NCI-H748 treated with DMSO at 0.1 percent for 48 hours (cell line): ENCODE measurements at places on chromosomes 1 and 21.

GRCh38 chr1:35278886-35279554 lies 10.5 kb downstream of the ZMYM4 start:
- no peak for DNase-seq

DNA sequence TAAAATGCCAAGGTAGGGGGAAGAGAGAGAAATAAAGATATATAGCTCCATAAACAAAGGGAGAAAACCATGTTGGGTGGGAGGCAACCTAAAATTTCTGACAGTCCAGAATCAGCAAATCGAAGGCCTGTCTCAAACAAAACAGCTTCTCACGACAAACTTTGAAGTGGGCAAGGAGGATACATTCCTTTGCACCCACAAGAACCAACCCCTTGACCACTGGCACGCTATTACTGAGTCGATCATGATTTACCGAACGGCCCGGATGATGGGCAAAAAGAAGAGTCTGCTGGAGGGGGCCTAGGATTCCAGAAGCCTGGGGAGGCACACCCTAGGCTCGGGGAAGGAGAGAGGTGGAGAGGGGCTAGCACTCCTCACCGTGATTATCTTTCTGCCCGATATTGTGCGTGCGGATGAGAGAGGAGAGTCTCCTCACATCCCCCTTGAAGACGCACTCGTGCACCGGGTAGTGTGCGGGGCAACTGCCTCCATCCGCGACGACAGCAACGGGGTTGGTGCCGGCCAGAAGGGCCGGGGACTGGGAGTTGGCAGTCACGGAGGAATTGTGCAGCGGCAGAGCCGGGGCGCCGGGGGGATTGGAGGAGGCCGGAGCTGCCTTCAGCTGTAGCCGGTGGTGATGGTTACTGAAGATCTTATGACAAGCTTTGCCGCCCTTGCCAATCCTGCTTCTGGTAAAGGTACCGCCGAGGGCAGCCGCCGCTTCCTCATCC lies 756 bp downstream of the ANKRD13C start:
- DNase-seq = peak; percentile 29

GRCh38 chr1:193325042-193325441 lies 138.6 kb upstream of the B3GALT2 start:
- no peak for DNase-seq

DNA sequence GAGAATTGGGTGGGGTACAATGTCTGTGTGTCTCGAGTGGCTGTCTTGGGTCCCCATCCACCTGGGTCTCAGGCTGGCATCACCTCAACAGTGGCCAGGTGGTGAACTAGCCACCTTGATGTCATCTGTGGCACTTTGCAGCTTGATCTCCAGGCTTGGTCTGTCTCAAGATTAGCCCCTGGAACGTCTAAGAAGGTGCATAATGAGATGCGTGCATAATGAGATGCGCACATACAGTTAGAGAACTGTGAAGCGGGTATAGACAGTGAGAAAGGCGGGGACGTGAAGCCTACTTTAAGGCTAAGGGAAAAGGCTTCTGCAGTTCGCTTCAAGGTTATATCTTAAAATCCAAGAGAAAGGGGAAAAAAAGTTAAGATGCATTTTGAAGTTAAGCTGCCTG lies 98.7 kb downstream of the WDR4 start:
- no peak for DNase-seq

- no peak for DNase-seq
Measured at GRCh38 chr1:27602462-27603308, 1.3 kb downstream of the AHDC1 start.

GRCh38 chr1:36464605-36465393 lies 615 bp upstream of the MRPS15 start:
- DNase-seq = peak; percentile 25

GRCh38 chr1:39672551-39672947 lies 642 bp upstream of the NT5C1A start:
- DNase-seq = no peak

- DNase-seq = no peak
Measured at GRCh38 chr1:19070197-19070651, 113.7 kb upstream of the IFFO2 start.

DNA sequence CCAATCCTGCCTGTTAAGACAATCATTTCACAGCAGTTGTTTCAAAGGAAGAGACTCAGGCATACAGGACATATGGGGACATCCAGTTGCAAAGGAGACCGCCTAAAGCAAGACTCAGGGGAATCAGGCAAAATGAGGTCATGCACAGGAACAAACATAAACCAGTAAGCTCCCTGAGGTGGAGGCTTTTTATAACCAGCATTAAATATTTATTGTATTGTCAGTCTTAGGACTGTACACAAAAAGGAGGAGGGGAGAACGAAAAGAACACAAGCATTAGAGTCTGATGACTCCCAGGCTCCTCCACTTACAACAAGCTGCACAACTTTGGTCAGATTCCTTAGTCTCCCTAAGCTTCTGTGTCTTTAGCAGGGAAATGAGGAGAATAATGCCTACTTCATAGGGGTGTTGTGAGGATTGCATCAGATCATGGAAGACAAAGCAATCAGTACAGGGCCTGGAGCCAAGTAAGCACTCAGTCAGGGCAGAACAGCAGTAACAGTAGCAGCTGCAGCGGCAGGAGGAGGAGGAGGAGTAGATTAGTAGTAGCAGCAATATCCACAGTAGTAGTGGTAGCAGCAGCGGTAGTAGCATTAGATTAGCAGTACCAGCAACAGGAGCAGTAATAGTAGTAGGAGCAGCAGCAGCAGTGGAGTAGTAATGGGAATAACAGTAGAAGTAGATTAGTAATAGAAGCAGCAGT lies 54.2 kb upstream of the SPATA6 start:
- DNase-seq = peak; percentile 75

- DNase-seq = no peak
Measured at GRCh38 chr1:23661887-23662286, 29.7 kb upstream of the RPL11 start.

DNA sequence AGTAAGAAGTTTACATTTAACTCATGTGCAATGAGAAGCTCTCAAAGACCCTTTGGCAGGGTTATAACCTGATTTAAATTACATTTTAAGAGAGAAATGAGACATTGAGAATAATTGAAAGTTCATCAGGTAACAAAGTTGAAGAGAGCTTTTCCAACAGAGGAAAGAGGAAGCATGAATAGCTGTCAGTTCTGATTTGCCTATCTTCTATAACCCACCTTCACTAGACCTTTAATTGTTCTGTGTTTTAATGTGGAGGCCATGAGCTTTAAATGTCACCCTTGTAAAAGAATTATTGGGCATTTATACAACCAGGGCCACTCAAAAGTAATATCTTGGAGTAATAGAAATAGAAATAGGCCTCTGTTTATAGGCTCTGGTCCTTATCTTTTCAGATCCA lies 9.3 kb upstream of the FCRL1 start:
- DNase-seq = no peak

GRCh38 chr1:21955501-21956281 lies 18.6 kb upstream of the HSPG2 start:
- no peak for DNase-seq

DNA sequence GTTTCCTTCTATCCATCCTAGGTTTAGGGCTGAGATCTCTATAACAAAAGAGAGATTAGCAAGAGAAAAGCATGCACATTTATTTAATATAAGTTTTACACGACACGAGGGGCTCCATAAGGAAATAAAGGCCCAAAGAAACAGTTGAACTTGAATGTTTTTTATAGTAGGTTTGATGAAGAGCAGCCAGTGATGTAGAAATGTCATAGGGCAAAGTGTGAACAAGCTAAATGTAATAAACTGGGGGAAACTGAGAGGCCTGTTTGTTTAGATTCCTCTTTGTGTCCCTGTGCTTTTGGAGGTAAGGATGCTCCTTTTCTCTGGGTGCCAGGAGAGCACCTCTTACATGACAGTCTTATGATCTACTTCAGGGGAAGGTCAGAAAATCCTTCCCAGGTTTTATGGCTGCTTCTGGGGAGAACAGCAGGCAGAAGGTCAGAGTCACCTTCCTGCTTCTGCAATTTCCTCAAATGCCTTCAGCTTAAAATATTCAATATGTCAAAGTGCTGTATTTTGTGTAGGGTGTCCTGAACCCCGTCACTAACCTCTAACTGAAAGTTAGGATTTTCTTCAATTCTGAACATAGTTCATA lies 9.5 kb upstream of the HORMAD1 start:
- DNase-seq = no peak

DNA sequence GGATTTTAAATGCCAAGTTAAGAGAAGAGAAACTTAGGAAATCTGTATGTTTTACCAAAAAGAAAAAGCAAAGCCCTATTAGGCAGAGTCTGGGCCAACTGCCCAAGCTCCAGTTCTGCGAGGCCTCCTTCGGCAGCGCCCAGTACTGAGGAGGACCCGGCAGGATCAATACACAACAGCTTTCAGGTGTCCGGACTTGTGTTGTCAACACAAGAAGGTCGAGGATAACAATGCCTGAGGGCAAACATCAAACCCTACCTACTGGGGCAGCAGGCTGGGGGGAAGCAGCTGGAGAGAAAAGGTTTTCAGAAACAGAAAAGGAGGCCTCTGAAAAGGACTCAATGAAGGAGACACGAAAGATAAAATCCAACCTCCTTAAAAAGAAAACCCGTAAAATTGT lies 98.1 kb upstream of the GJB5 start:
- DNase-seq = no peak

DNA sequence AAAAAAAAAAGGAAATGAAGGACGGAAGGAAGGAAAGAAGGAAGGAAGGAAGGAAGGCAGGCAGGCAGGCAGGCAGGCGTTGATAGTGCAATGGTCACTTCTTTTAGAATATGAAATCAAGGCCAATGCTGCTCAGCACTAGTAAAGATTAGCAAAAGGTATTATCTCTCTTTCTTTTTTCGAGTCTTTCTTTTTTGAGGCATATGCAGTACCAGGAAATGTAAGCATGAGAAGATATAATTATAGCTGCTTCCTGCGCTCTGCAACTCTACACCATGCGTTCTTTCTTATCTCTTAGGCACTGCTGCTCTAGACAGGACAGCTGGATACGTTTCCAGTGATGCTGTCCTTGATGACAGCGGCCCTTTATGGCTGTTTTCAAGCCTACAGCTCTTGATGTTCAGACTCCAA lies 1512.5 kb upstream of the B3GALT2 start:
- no peak for DNase-seq
